ENCODE measurements at places on chromosomes 16 and 17.
A peak's percentile ranks its signal among the peaks of the same experiment; 100 is the strongest.

- DNase-seq: no peak
Observed at GRCh38 chr16:64715624-64716023, 406.2 kb downstream of the CDH11 start.

- peak; percentile 79 for DNase-seq
Observed at GRCh38 chr17:63919311-63919723, 678 bp upstream of the GH1 start.

GRCh38 chr17:82216301-82217119 lies 3.9 kb upstream of the CCDC57 start:
- no peak for DNase-seq

GRCh38 chr17:33534087-33534486 lies 241.0 kb upstream of the ASIC2 start:
- DNase-seq: no peak

DNA sequence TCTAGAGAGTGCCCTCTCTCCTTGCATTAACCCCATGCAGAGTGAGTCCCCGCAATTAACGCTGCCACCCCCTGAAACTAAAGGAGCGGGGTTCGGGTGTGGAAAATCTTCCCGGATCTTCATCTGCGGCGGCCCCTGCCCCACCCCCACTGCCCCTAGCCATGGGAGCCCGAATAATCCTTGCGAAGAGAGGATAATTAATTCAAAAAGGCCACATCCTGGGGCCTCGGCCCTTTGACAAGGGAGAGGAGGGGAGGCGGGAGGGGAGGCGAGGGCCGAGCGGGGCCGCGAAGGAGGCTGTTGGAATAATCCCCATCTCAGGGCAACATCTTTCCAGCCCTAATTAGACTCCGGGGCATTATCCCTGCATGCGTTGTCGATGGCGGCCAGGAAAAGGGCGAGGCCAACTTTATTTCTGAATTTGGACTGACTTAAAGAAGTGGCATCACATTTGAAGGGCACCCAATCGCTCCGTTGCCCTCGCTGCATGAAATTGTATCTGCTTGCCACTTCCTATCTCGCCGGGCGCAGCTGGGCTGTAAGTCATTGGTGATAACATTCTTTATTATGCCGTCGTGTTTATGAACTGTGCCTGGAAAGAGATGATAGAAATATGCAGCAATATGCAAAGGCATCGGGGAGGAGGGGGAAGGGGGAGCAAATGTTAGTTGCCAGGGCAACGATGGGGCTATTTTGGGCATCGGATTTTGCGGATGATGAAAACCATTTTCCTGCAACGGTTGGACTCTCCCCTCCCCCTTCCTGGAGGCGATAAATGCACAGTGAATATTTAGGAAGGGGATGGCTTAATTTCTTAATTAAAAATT lies 387.1 kb upstream of the TNRC6C start:
- DNase-seq: peak; percentile 19

DNA sequence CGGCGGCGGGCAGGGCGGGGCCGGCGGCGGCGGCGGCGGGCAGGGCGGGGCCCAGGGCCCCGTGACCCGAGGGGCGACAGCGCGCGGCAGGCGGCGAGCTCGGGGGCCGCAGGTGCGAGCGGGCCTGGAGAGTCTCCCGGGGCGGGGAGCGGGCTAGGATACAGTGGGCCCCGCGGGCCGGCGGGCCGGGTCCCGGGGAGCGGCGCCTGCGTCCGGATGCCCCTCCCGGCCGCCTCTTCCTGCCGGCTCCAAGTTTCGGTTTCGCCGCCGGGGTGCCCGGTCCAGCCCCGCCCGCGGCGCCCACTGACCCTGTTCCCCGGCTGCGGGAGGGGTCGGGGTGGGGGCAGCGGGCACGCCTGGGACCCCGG lies at the start of gene RNF213:
RNF213 (plus strand) TSS at position 62 of the 368 bp plus-strand sequence. CDS start 2,830 bp downstream, outside the sequence.
- peak; percentile 62 for DNase-seq

DNA sequence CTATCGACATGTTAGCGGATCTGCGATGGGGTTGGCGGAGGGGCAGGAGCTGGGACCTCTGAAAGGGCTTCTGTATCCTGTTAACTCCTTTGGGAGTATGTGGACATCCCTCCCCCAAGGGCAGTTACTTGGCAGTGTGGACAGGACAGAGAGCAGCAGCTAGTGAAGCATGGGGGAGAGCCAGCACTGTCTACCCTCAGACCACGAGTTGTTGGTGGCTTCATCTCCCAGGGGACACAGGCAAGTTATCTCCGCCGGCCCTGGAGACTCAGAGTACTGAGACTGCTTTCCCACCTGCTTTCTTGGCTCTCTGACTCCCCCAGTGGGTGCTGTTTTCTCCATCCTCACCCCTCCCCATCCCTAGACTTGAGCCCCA lies 5.3 kb upstream of the GFAP start:
- DNase-seq: peak; percentile 43

- DNase-seq: no peak
Observed at GRCh38 chr17:50283246-50283645, 9.0 kb downstream of the TMEM92 start.

DNA sequence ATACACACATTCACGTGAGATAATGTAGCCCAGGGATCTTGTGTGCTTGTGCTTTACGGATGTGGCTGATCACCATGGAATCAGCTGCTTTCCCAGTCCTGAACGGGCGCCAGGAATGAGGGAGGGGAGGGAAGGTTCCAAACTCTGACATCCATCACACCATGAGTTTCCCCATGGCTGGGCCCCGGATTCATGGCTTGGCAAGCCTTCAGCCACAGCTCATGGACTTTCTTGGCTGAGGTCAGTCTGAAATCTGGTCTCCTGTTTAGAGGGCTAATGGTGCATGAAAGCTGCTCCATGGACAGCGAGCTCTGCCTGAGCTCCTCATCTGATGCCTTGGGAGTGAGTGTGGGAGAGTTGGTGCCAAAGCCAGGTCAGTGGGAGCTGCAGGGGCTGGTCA lies 767.6 kb upstream of the EEF2KMT start:
- no peak for DNase-seq

DNA sequence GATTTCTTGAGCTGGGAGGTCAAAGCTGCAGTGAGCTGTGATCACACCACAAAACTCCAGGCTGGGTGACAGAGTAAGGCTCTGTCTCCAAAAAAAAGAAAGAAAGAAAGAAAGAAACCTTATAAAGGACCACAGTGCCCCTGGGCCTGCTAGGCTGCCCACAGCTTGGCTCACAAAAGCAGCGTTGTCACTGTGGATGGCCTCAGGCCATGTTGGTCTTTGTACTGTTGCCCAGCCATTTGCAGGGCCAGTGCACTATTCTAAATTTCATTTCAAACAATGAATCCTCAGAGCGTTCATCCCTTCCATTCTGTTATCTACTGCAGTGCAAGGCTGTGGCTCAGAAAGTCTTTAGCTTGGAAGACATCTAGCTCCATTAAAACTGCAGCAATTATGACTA lies 208.4 kb downstream of the SLC39A11 start:
- DNase-seq: no peak

DNA sequence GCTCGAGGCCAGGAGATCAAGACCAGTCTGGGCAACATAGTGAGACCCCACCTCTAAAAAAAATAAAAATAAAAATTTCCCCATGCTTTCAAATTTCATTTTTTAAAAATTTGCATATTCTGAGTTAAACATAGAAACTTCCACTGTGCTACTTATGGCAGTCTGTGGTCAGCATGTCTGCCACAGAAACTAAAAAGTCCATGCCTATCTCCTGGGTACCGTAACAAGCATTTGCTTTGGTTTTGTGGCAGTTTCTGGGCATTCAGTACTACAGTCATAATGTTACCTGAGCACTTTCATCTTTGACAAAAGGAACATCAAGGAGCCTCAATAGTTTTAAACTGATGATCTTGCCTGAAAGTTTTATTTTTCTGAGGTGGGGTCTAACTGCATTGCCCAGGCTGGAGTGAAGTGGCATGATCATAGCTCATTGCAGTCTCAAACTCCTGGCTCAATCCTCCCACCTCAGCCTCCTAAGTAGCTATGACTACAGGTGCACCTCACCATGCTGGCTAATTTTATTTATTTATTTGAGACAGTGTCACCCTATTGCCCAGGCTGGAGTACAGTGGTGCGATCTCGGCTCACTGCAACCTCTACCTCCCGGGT lies 13.2 kb upstream of the ITGA2B start:
- no peak for DNase-seq

GRCh38 chr17:79574108-79574507 lies 36.7 kb downstream of the RBFOX3 start:
- DNase-seq: no peak

DNA sequence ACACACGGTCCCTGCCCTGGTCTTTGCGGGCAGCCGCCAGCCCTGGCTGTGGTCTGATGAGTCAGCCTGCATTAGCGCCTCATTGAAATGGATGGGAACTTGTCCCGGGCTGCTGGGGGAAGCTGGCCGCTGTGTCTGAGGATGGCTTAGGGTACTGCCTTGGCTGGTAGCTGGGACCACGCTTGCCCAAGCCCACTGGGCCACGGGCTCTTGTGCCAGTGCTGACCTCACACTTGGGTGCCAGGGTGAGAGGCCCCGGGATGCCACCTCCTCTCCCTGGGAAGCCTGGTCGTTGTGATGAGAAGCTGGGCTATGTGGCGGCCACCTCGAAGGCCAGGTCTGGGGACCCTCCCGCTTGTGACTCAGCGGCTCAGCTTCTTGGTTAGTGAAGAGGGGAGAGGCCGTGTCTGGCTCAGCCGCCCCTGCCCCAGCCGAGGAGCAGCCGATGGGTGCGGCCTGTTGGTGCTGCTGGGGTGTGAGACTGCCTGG lies 10.7 kb downstream of the CACNA1H start:
- DNase-seq: no peak

- DNase-seq: no peak
Observed at GRCh38 chr16:17387256-17387655, 83.5 kb downstream of the XYLT1 start.

- DNase-seq: no peak
Observed at GRCh38 chr17:77061669-77062068, 79.1 kb upstream of the SEC14L1 start.

GRCh38 chr16:57736419-57737351 lies 1.1 kb downstream of the KATNB1 start:
- peak; percentile 77 for DNase-seq

- no peak for DNase-seq
Observed at GRCh38 chr16:68235108-68235886, 630 bp downstream of the ESRP2 start.

GRCh38 chr17:17143501-17143900 lies 62.6 kb downstream of the PLD6 start:
- no peak for DNase-seq

GRCh38 chr17:9802294-9802693 lies 10.9 kb upstream of the DHRS7C start:
- no peak for DNase-seq

GRCh38 chr16:78155791-78156345 lies 56.4 kb downstream of the WWOX start:
- no peak for DNase-seq

DNA sequence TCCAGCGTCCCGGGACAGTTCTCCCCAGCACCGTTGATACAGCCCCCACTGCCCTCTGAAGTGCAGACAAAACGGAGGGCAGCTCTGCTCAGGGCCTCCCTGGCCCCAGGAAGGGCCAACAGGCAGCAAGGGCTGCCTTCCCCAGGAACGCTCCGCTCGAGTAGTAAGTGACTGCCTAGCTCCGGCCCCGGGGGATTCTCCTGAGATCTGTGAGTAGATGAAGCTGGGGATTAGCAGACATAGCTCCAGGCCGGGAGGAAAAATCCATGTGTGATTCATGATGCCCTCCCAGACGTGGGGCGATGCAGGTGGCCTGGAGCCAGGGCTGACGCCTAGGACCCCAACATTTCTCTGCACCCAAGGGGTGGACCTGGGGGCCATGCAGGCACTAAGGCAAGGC lies 85.3 kb downstream of the ENGASE start:
- DNase-seq: no peak

DNA sequence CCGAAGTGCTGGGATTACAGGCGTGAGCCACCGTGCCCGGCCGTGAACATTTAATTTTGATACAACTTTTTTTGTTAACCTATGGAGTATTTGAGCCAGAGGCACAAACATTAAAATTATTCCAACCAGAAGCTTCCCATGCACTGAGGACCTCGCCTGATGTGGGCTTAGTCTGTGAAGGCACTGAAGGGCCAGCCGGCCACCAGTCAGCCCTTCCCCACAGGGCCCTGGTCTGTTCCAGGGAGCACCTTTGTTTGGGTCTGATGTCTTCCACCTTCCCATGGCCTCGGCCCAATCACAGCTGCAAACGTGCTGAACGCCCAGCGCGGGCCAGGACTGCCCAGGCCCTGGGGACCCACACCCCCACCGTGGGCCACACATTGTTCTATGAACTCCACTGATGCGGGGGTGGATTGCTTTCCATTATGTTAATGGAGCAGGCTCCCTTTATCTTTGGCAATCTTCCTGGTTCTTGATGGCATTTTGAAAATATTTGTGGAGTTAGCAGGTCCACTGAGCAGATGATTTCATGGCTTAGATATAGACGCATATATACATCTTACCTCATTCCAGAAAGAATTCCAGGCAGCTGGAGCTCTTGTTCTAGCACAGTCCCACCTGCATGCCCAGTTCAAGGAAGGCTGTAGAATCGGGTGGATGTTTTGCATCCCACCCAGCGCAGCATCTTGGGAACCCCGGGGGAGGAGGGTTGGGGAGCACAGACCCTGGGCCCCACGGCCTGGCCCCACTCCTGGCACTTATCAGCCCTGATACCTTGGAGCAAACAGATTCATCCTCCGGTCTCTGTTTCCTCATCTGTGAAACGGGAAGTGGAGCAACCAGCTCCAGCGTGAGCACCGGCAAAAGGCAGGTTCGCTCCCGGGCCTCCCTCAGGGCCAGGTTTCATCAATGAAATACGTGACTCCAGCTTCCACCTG lies 14.5 kb downstream of the SPIRE2 start:
- DNase-seq: no peak

GRCh38 chr17:58280480-58281217 lies at the start of gene MPO:
TSS of gene MPO (minus strand) at chr17:58280935. CDS start at chr17:58280758, 177 bp downstream.
- no peak for DNase-seq

GRCh38 chr16:22926105-22926751 lies 112.3 kb downstream of the HS3ST2 start:
- DNase-seq: no peak
